ENCODE measurements at places on chromosomes 4 and X.

- H3K36me3 ChIP-seq, result no peaks in the 10 kb centered on the region
- no peak overlapping the region for H3K4me3 ChIP-seq
- no peaks in the 10 kb centered on the region for H3K27me3 ChIP-seq
These were observed 20.2 kb upstream of the RHOH start for GRCh38 chr4:40176602-40177001.

DNA sequence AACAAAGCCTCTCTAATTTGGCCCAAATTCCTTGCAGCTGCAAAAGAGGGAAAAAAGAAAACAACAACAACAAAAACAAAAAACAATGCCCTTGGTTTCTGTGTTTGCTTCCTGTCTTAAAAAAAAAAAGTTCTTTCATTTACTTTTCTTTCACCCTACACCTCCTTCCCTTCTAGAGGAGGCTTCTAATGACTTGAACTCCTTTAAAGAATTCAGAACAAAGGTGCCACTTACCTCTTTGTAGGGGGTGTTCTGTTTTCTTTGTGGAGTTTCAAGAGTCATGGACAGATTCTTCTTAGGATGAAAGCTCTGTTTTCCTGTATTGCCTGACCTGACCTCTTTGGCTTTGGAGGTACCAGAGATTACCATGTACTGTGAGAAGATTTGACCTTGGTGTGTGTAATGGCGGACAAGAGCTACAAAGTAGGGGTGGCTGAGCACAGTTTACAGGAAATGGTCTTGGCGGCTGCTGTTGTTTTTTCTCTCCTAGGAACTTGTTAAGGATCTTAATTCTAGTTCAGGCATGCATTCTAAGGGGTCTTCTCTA, 72.4 kb upstream of the S100G start:
- no peaks in the 10 kb centered on the region for H3K4me1 ChIP-seq
- H3K36me3 ChIP-seq, result no peaks in the 10 kb centered on the region
- H3K4me3 ChIP-seq, result no peak overlapping the region
- no peak for DNase-seq
- no peak overlapping the region for H3K27ac ChIP-seq
- no peaks in the 10 kb centered on the region for H3K27me3 ChIP-seq

GRCh38 chr4:150211016-150211415, 132.8 kb downstream of the DCLK2 start:
- H3K4me3 ChIP-seq, result no peak overlapping the region
- no peak for DNase-seq
- H3K4me1 ChIP-seq, result no peaks in the 10 kb centered on the region
- no peak overlapping the region for H3K27ac ChIP-seq

DNA sequence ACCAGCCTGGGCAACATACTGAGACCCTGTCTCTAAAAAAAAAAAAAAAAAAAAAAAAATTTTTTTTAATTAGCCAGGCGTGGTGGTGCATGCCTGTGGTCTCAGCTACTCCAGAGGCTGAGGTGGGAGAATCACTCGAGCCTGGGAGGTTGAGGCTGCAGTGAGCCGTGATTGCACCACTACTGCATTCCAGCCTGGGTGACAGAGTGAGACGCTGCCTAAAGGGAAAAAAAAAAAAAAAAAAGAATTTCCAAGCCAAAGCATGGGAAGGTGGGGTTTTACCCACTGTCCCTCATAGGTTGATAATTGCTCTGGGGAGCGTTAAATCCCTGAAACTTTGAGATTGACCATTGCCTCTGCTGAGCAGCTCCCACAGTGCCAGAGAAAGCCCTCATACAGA, 427.5 kb downstream of the BCOR start:
- no peaks in the 10 kb centered on the region for H3K36me3 ChIP-seq
- no peak for DNase-seq
- H3K27me3 ChIP-seq, result no peaks in the 10 kb centered on the region
- H3K27ac ChIP-seq, result no peak overlapping the region

- H3K36me3 ChIP-seq, result no peaks in the 10 kb centered on the region
- H3K4me3 ChIP-seq, result no peak overlapping the region
- H3K27ac ChIP-seq, result no peak overlapping the region
- no peaks in the 10 kb centered on the region for H3K4me1 ChIP-seq
These were observed 273.6 kb downstream of the FBXO8 start for GRCh38 chr4:174009686-174010451.

GRCh38 chrX:125340490-125340889, 20.8 kb downstream of the TEX13C start:
- peak; percentile 50 for DNase-seq
- H3K4me1 ChIP-seq, result peaks cover 7% of the 10 kb centered on the region
- no peak overlapping the region for H3K4me3 ChIP-seq
- H3K27ac ChIP-seq, result peak overlapping the region; percentile 51

DNA sequence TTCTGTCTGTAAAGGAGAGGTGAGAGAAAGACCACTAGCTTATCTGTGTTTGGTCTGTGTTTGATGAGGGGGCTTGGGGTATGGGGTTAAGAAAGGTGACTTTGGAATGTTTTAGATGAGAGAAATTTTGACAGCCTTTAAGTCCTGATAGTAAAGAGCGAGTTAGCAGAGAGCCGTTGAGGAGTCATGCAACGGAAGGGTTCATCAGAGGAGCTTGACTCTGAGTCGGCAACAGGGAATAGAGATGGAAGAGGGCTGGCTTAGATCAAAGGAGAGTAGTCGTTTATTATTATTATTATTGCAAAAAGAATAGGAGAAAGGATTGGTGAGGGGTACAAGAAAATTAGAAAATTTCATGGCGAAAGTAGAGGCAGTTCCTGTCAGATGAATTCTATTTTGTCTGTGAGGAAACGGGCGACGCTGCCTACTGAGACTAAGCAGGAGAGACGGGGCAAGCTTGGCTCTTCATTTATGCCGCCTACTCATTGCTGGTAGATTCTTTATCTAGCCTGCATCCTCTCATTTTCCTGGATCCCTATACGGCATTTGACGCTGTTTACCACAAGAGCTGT, 473 bp upstream of the VAMP7 start:
- H3K27me3 ChIP-seq, result no peaks in the 10 kb centered on the region
- peaks cover 8% of the 10 kb centered on the region for H3K4me1 ChIP-seq
- DNase-seq, result peak; percentile 27
- peaks cover 20% of the 10 kb centered on the region for H3K36me3 ChIP-seq
- peak overlapping the region; percentile 97 for H3K27ac ChIP-seq
- peak overlapping the region; percentile 78 for H3K4me3 ChIP-seq

DNA sequence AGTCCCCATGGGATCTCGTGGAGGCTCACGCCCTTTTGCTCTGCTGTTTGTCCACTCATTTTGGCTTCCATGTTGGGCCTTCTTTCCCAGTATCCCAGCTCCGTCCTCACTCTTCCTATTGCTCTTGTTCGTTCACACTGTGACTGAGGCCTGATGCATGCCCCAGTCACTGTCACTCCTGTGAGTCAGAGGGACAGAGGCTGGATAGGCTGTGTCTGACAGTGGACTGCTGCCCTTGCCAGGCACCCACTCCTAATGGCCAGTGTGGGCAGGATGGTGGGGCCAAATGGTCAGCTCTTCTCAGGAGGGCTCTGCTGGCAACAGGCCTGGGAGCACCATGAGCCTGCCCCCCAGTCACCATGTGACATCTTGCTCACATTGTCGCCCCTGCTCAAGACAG, 40.0 kb downstream of the HADH start:
- H3K27me3 ChIP-seq, result no peaks in the 10 kb centered on the region
- no peaks in the 10 kb centered on the region for H3K4me1 ChIP-seq
- H3K36me3 ChIP-seq, result peaks cover 44% of the 10 kb centered on the region
- DNase-seq, result no peak
- H3K4me3 ChIP-seq, result no peak overlapping the region

DNA sequence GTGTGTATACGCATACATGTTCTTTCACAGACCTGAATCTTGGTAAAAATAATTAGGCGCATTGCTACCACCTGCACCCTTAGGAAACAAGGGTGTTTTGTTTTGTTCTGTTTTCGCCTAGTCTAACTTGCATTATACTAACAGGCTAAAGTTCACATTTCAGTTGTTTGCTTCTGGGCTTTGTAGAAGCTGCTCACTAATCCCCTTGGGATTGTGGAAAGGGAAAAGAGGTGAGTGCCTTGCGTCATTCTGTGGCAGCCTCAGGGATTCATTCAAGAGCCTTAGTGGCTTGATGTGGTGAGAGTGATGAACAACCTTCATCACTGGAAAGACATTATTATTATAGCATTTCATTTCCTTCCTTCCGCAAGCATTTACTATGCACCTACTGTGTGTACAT, 331.1 kb downstream of the ADGRL3 start:
- no peaks in the 10 kb centered on the region for H3K36me3 ChIP-seq
- no peak overlapping the region for H3K4me3 ChIP-seq
- H3K4me1 ChIP-seq, result no peaks in the 10 kb centered on the region
- DNase-seq, result no peak
- no peaks in the 10 kb centered on the region for H3K27me3 ChIP-seq

GRCh38 chr4:83890816-83891215, 354.9 kb downstream of the GPAT3 start:
- no peaks in the 10 kb centered on the region for H3K4me1 ChIP-seq
- H3K27ac ChIP-seq, result no peak overlapping the region
- no peaks in the 10 kb centered on the region for H3K27me3 ChIP-seq

GRCh38 chrX:120367402-120368109, 5.7 kb downstream of the ATP1B4 start:
- peaks cover 4% of the 10 kb centered on the region for H3K4me1 ChIP-seq
- H3K27me3 ChIP-seq, result no peaks in the 10 kb centered on the region
- H3K27ac ChIP-seq, result no peak overlapping the region
- no peak for DNase-seq

GRCh38 chr4:69239557-69240168, 25.1 kb upstream of the UGT2B11 start:
- no peaks in the 10 kb centered on the region for H3K4me1 ChIP-seq
- H3K36me3 ChIP-seq, result no peaks in the 10 kb centered on the region
- H3K27ac ChIP-seq, result peak overlapping the region; percentile 48
- no peaks in the 10 kb centered on the region for H3K27me3 ChIP-seq
- no peak for DNase-seq
- H3K4me3 ChIP-seq, result no peak overlapping the region

DNA sequence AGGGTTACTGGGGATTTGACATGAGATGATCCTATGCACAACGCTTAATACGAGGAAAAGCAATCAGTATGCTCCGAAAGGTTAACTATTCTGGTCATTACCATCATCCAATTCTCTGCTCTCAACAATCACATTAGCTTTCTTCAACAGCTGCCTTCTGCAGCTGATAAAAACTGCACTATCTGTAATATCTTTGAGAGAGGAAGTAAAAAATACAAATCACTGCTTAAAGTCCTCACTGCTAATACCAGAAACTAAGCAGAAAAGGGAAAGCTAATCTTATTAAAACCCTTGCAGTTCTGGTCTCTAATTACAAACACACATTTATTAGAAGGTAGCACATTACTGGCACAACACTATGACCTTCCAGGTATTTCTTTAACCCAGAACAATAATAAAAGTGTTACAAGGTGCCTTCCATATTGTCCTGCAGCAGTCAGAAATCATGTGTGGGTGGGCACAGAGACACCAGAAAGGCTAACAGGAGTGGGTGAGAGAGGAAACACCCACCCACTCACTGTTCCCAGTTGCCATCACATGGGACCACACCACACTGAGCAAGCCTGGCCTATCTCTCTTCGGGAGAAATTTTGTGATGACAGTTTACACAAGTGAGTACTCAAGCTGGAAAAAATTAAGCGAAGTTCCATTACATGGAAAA, 71.0 kb downstream of the RELL1 start:
- H3K4me3 ChIP-seq, result no peak overlapping the region
- no peak for DNase-seq
- no peaks in the 10 kb centered on the region for H3K36me3 ChIP-seq
- H3K27ac ChIP-seq, result no peak overlapping the region

GRCh38 chr4:35970366-35970960, 273.9 kb downstream of the ARAP2 start:
- no peak overlapping the region for H3K27ac ChIP-seq
- DNase-seq, result no peak
- H3K27me3 ChIP-seq, result no peaks in the 10 kb centered on the region
- no peaks in the 10 kb centered on the region for H3K4me1 ChIP-seq

DNA sequence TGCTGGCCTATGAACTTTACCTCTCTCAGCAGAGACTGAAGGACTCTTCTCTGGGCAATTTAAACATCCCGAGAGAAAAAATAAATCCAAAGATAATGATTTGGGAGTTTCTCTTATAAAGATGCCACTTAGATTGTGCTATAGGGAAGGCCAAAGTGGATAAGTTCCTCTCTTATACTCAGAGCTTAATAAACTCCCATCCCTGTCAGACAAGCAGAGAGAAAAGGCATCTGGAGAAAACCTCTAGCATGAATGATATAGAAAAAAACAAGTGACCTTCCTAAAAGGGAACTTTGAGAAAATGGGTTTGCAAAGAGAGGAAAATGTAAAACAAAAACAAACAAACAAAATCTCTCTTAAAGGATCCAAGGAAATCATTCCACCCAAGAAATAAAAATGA, 199.4 kb downstream of the PALLD start:
- no peak overlapping the region for H3K4me3 ChIP-seq
- no peak overlapping the region for H3K27ac ChIP-seq

GRCh38 chr4:111562826-111563225, 582.4 kb upstream of the FAM241A start:
- no peaks in the 10 kb centered on the region for H3K36me3 ChIP-seq
- no peaks in the 10 kb centered on the region for H3K4me1 ChIP-seq
- H3K4me3 ChIP-seq, result no peak overlapping the region
- no peak for DNase-seq
- no peaks in the 10 kb centered on the region for H3K27me3 ChIP-seq
- no peak overlapping the region for H3K27ac ChIP-seq

DNA sequence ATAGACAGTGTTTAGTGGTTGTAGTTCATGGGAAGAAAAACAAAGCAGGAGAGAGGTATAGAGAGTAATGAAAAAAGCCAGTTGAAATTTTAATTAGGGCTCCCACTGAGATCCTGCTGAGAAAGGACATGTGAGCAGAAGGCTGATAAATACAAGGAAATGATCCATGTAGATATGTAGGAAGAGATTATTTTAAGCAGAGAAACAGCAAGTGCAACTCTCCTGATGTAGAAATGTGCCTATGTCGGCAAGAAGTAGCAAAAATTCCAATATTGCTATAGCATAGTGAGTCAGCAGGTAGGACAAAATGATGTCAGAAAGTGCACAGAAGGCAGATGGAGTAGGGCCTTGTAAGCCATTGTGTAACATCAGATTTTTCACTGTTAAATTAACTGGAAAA, 1027.3 kb downstream of the PCDH18 start:
- no peak overlapping the region for H3K4me3 ChIP-seq
- no peak for DNase-seq
- no peak overlapping the region for H3K27ac ChIP-seq
- no peaks in the 10 kb centered on the region for H3K36me3 ChIP-seq
